Natural killer cell treated with Interleukin-12 subunit alpha and Interleukin-12 subunit beta and Interleukin-15 and Interleukin-18, amount 100 ng/mL, for 72 hours (primary cell): ENCODE measurements at places on chromosomes 7 and 10. TPM values are rescaled to one million over a fixed set of nuclear protein-coding genes. Genes with fewer than 3 reads are reported as not detected.

The GNAT3 gene
- total RNA-seq, result not detected

DNA sequence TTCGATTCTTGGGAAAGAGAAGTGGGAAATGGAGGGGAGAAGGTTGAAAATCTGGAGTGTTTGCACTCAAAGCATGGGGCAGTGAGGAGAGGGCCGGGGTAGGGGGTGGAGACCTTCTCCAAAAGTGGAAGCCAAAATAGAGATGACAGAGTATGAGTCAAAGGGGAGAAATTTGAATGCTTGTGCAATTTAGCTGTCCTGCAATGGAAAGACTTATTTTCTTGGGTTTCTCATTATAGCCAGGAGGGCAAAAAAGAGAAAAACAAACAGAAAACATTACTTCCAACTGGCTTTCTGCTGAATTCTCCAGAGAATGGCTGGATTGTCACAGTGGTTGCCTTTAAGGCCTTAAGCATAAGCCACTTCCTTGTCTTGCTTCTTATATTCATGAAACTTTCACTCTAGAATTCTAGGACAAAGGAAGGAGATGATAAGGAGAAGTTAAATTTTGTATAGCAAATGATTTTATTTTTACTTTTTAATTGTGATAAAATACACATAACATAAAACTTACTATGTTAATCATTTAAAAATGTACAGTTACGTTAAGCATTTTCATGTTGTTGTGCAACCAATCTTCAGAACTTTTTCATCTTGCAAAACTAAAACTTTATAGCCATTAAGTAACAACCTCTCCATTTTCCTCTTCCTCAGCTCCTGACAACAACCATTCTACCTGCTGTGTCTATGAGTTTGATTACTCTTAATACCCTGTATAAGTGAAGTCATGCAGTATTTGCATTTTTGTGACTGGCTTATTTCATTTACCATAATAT is 100.2 kb downstream of the GPR85 start:
- no peaks in the 10 kb centered on the region for H3K4me1 ChIP-seq
- no peak for DNase-seq
- H3K27ac ChIP-seq, result no peak overlapping the region
- no peak overlapping the region for H3K4me3 ChIP-seq
- H3K36me3 ChIP-seq, result no peaks in the 10 kb centered on the region

GRCh38 chr7:64914557-64914956 is 11.5 kb downstream of the ZNF273 start:
- H3K36me3 ChIP-seq, result peaks cover 11% of the 10 kb centered on the region
- DNase-seq, result no peak
- peaks cover 4% of the 10 kb centered on the region for H3K4me1 ChIP-seq
- no peak overlapping the region for H3K4me3 ChIP-seq
- no peak overlapping the region for H3K27ac ChIP-seq
- no peaks in the 10 kb centered on the region for H3K27me3 ChIP-seq

- H3K4me3 ChIP-seq, result no peak overlapping the region
- H3K27ac ChIP-seq, result no peak overlapping the region
- H3K36me3 ChIP-seq, result no peaks in the 10 kb centered on the region
- H3K27me3 ChIP-seq, result peaks cover under 1% of the 10 kb centered on the region
- H3K4me1 ChIP-seq, result no peaks in the 10 kb centered on the region
Measured at GRCh38 chr10:33681595-33681994, 347.1 kb upstream of the NRP1 start.

DNA sequence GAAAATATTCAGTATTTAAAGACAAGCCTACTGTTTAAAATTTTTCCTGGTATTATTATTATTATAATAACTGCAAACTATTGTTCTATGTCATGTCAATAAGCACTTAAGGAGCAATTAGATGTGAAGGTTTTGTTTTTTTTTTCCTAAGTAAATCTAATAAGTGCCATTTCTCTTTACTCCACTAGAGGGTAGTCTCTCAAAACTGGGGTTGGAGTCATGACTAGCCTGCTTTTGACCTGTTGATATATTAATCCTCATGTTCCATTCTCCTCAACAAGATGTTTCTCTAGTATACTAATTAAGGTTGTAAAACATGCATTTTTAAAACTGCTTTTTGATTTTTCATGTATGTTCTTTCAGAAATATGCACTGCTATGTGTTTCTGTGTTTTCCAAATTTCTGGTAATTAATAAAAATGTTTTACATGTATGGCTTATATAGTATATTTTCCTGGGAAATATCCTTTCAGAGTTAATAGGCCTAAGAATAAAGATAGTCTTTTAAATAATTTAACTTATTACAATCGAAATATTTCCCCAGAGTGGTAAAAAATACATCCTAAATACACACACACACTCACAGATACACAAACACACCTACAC is 1.0 kb upstream of the LRRN3 start:
- H3K27ac ChIP-seq, result no peak overlapping the region
- H3K4me1 ChIP-seq, result peaks cover 28% of the 10 kb centered on the region
- H3K27me3 ChIP-seq, result no peaks in the 10 kb centered on the region
- no peak for DNase-seq

DNA sequence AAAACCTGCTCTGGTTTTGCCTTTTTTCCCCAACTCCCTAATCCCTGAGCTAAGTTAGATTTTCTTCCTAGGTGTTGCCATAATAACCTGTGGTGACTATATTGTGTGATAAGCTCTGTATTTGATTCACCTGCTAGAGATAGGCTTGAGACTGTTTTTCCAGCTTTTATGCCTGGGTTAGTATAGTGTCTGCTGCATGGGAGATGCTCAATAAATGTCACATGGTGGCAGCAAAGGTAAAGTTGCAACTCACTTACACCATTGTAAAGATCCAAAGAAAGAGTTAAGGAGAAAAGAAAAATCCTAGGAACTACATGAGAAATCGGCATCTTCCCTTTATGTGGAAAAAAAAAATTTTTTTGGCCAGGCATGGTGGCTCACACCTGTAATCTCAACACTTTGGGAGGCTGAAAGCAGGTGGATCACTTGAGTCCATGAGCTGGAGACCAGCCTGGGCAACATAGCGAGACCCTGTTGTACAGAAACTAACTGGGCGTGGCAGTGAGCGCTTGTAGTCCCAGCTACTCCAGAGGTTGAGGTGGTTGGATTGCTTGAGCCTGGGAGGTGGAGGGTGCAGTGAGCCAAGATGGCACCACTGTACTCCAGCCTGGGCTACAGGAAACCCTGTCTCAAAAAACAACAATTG is 3.7 kb downstream of the CCNJ start:
- H3K36me3 ChIP-seq, result peaks cover 27% of the 10 kb centered on the region
- no peak overlapping the region for H3K27ac ChIP-seq
- no peaks in the 10 kb centered on the region for H3K27me3 ChIP-seq
- peaks cover 38% of the 10 kb centered on the region for H3K4me1 ChIP-seq

The CTNNA3 gene
- not detected for total RNA-seq

GRCh38 chr7:10767771-10768170 is 205.9 kb upstream of the PHF14 start:
- no peaks in the 10 kb centered on the region for H3K36me3 ChIP-seq
- H3K4me1 ChIP-seq, result no peaks in the 10 kb centered on the region
- H3K27ac ChIP-seq, result no peak overlapping the region
- H3K27me3 ChIP-seq, result peaks cover 2% of the 10 kb centered on the region
- H3K4me3 ChIP-seq, result no peak overlapping the region
- DNase-seq, result no peak

DNA sequence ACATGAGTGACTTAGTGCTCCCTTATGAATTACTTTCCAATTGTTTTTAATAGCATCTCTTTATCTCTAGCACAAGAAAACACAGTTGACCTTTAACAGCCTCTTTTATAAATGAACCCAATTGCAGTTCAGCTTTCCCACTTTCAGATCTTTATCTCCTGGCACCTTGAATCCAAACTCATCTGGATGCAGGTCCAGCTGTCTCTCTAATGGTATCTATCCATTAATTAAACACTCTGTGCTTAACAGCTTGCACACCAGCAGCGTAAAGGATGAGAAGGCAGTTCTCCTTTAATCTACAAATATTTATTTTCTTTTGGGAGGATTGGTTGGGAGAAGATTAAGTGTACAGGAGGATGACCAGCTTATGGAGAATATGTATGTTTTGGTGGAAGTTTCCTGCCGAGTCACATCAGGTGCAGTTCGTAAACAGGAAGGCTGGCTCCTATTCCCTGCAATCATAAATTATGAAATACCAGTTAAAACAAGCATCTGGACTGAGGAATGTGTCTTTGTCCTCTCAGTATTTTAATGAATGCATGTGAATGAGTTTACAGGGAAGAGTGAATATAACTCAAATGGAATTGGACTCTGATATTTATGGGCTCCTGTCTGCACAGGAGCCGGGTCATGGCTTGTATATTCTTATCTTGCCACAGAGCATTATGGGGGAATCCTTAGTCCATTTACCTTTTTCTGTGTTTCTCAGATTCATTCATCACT is 232.7 kb downstream of the PHF14 start:
- no peak overlapping the region for H3K27ac ChIP-seq
- no peak for DNase-seq
- no peaks in the 10 kb centered on the region for H3K36me3 ChIP-seq
- no peaks in the 10 kb centered on the region for H3K4me1 ChIP-seq
- H3K27me3 ChIP-seq, result peaks cover 3% of the 10 kb centered on the region

- peaks cover 32% of the 10 kb centered on the region for H3K4me1 ChIP-seq
- H3K27me3 ChIP-seq, result no peaks in the 10 kb centered on the region
- H3K36me3 ChIP-seq, result no peaks in the 10 kb centered on the region
Measured at GRCh38 chr10:123241391-123242141, 87.4 kb downstream of the BUB3 start.

The SCIN gene
- not detected for total RNA-seq

The ZNF467 gene
- 0.28 TPM for total RNA-seq

DNA sequence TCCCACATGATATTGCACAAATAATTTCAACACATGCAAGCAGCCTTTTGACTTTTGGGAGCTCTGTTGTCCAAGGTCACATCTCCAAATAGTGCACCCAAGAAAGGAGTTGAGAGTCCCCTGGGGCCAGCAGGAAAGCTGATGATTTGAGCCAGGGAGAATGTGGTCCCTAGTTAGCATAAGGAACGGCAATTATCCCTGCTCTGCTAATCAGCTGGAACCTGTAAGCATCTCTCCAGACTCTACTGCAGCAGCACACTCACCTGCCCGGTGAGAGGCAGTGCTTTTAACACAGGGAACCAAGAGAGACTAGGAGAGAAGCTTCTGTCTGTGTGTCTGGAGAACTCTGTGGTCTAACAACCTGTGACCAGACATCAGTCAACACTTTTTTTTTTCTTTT is 17.0 kb downstream of the TRPV5 start:
- no peak overlapping the region for H3K4me3 ChIP-seq
- DNase-seq, result no peak
- H3K27ac ChIP-seq, result no peak overlapping the region
- H3K4me1 ChIP-seq, result no peaks in the 10 kb centered on the region
- H3K27me3 ChIP-seq, result peaks cover 21% of the 10 kb centered on the region

The PPP1R17 gene
- not detected for total RNA-seq

DNA sequence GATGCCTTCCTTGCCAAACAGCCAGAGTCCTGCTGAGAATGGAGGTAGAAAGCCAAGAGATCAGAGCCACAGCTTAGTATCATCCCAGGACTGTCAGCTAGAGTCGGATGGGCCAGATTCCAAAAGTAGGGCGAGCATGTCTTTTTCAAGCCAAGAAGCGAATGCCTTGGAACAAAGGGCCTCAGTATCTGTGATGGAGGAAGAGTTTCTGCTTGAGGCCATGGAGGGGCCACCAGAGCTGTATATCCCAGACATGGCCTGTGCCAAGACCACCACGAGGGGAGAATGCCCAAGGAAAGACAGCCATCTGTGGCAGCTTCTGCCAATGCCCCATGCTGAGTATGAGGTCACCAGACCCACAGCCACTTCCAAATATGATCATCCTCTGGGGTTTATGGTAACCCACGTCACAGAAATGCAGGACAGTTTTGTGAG is 44.3 kb upstream of the PPP1R17 start:
- no peak overlapping the region for H3K27ac ChIP-seq

The HKDC1 gene
- total RNA-seq, result not detected

- H3K4me1 ChIP-seq, result no peaks in the 10 kb centered on the region
- H3K36me3 ChIP-seq, result no peaks in the 10 kb centered on the region
- H3K4me3 ChIP-seq, result no peak overlapping the region
- no peaks in the 10 kb centered on the region for H3K27me3 ChIP-seq
- no peak overlapping the region for H3K27ac ChIP-seq
Measured at GRCh38 chr7:71518880-71519279, 386.9 kb downstream of the GALNT17 start.

DNA sequence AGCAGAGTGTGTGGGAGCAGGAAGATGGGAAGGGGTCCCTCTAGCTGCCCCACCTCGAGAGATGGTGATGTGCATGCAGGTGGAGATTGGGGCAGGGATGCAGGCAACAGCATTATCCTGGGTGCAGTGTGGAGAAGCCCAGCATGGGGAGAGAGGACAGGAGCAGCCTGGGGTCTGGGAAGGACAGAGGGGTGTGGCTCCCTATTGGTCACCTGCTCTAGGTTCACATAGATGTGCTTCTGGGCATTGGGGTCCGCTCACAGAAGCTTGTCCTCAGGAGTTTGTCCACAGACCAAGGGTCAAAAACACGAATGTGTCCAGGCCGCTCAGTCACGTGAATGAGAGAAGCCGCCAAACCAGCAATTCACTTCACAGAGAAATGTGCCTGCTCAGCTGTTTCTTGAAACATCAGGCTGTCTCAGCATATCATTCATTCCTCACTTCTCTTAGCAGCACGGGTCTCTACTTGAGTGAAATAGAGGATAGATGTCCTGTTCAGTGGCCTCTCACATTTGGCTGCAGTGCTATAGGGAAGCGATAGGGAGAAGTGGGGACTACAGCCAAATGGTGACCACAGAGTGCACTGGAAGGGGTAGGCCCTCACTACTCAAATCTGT is 11.5 kb upstream of the SLC29A3 start:
- DNase-seq, result no peak
- no peaks in the 10 kb centered on the region for H3K36me3 ChIP-seq
- H3K4me1 ChIP-seq, result no peaks in the 10 kb centered on the region
- H3K27me3 ChIP-seq, result peaks cover 8% of the 10 kb centered on the region

GRCh38 chr7:77199013-77199966 is at the start of gene FGL2:
FGL2 (minus strand) TSS chr7:77199819; CDS start chr7:77199793, 26 bp downstream.
- H3K4me3 ChIP-seq, result peak within 1 kb of the TSS; percentile 92
- no peaks in the 10 kb centered on the region for H3K27me3 ChIP-seq
- no peaks in the 10 kb centered on the region for H3K36me3 ChIP-seq
- H3K4me1 ChIP-seq, result peaks cover 47% of the 10 kb centered on the region
- no peak for DNase-seq

DNA sequence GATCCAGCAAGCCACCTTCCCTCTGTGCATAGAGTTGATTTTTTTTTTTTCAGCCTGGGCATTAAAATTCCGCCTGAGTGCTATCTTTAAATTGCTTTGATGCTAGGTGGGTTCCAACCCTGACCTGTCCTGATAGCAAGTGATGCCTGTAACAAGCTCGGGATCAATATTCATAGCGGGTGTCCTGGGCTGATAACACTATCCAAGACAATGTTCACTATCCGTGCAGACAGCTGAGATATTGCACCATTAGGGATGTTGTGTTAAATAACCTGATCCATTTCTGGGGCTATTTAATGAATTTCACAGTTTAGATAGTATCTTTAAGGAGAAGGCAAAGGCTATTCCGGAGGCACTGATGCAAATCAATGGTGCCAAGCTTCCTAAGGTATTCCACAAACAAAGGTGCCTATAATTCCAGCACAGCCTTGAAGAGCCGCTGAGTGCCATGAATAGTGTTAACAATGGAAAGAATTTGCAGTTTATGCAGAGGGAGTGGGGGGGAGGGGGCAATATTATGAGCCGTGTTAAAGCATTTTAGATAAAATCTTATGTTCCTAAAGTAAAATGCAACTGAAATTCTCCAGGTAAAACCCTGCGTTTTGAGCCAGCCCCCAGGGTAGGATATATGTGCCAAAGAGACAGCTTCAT is 4.2 kb upstream of the NKX1-2 start:
- no peaks in the 10 kb centered on the region for H3K4me1 ChIP-seq
- no peaks in the 10 kb centered on the region for H3K36me3 ChIP-seq
- no peak overlapping the region for H3K4me3 ChIP-seq
- H3K27me3 ChIP-seq, result peaks cover 68% of the 10 kb centered on the region
